A549 treated with CORT108297 at 1 μM for 4 hours (cell line): ENCODE measurements at places on chromosomes 5 and 9. TPM values are rescaled to one million over a fixed set of nuclear protein-coding genes. Genes with fewer than 3 reads are reported as not detected.

SH3TC2 gene
- 0.35 to 0.58 TPM (median 0.36 TPM) in 5 replicates for total RNA-seq

UBE2B gene
- total RNA-seq, result 61.4 to 77.1 TPM (median 69.9 TPM) in 5 replicates

DMRT3 gene
- total RNA-seq, result not detected in 5 replicates

CCIN gene
- 0.05 TPM in 1 of 5 replicates, not detected in the others for total RNA-seq

NR6A1 gene
- 1.2 to 1.8 TPM (median 1.7 TPM) in 5 replicates for total RNA-seq

LCN9 gene
- not detected in 5 replicates for total RNA-seq

SOX30 gene
- 0.03 to 0.13 TPM (median 0.05 TPM) in 3 of 5 replicates, not detected in the others for total RNA-seq

MED27 gene
- 29.5 to 34.0 TPM (median 33.5 TPM) in 5 replicates for total RNA-seq

CHSY3 gene
- 0.06 to 0.29 TPM (median 0.13 TPM) in 5 replicates for total RNA-seq

WWC1 gene
- 84.1 to 103 TPM (median 88.0 TPM) in 5 replicates for total RNA-seq

F2RL1 gene
- 225 to 295 TPM (median 259 TPM) in 5 replicates for total RNA-seq

ZNF189 gene
- total RNA-seq, result 6.1 to 8.9 TPM (median 6.4 TPM) in 5 replicates

ERAP2 gene
- total RNA-seq, result 1.0 to 1.4 TPM (median 1.2 TPM) in 5 replicates

SLCO6A1 gene
- not detected in 5 replicates for total RNA-seq

SPATA6L gene
- total RNA-seq, result 1.9 to 2.4 TPM (median 2.1 TPM) in 5 replicates

PRELID2 gene
- 7.1 to 9.7 TPM (median 8.0 TPM) in 5 replicates for total RNA-seq

PCDHGA3 gene
- total RNA-seq, result 0.04 to 0.07 TPM in 2 of 5 replicates, not detected in the others

PCDHB2 gene
- total RNA-seq, result 3.1 to 6.7 TPM (median 3.8 TPM) in 5 replicates
